Sciatic nerve (tissue), 2 donors: ENCODE measurements at places on chromosomes 13 and 19. TPM values are rescaled to one million over a fixed set of nuclear protein-coding genes. Genes with fewer than 3 reads are reported as not detected.

DNA sequence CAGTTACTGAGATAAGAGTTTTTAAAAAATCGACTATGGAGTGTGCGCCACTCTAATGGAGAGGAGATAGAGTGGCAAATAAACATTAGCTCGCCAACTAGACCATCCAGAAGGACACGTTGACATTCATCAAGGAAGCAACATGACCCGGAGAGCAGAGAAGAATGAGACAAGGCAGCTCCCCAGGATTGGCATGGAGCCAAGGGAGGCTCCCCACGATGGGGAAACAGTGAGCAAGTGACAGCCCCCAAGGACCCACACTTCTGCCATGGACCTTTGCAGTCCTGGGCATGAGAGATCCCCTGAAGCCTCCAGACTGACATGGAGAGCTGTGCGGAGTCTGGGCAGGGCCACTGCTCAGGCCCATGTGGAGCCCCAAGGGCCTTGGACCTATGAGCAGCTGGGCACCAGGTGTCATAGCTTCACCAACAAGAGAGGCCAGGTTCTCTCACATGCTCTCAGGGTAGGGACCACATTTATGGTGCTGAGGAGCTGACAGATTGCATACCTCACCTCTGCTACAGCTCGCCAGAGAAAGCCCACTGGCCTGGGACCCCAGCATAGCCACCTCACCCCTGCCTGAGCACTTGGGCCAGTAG lies 6.7 kb downstream of the SIGLEC6 start:
- DNase-seq, result no peak

GRCh38 chr13:45325806-45326205 lies 15.2 kb downstream of the TPT1 start:
- no peak for DNase-seq

- DNase-seq, result no peak
Observed at GRCh38 chr19:45578861-45579260, 5.7 kb downstream of the OPA3 start.

- DNase-seq, result no peak
Observed at GRCh38 chr19:19371059-19371458, 34.4 kb upstream of the GATAD2A start.

Gene KLK12
- not detected for total RNA-seq

Gene SIAH3
- not detected for total RNA-seq

GRCh38 chr19:44796701-44797115 lies 12.2 kb upstream of the BCAM start:
- no peak for DNase-seq

Gene CPB2
- total RNA-seq, result not detected

DNA sequence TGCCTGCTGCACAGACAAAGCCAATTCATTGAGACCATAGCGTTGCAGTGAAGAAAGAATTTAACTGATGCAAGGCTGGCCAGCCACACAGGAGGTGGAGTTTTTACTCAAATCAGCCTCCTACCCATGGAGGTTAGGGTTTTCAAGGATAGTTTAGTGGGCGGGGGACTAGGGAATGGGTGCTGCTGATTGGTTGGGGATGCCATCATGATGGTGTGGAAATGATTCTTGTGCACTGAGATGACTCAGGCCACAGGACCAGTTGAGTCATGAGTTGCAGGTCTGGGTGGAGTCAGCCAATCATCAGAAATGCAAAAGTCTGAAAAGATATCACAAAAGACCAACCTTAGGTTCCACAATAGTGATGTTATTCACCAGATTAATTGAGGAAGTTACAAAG lies 359.6 kb downstream of the FOXO1 start:
- no peak for DNase-seq

Gene MISP3
- total RNA-seq, result 5.6 TPM

DNA sequence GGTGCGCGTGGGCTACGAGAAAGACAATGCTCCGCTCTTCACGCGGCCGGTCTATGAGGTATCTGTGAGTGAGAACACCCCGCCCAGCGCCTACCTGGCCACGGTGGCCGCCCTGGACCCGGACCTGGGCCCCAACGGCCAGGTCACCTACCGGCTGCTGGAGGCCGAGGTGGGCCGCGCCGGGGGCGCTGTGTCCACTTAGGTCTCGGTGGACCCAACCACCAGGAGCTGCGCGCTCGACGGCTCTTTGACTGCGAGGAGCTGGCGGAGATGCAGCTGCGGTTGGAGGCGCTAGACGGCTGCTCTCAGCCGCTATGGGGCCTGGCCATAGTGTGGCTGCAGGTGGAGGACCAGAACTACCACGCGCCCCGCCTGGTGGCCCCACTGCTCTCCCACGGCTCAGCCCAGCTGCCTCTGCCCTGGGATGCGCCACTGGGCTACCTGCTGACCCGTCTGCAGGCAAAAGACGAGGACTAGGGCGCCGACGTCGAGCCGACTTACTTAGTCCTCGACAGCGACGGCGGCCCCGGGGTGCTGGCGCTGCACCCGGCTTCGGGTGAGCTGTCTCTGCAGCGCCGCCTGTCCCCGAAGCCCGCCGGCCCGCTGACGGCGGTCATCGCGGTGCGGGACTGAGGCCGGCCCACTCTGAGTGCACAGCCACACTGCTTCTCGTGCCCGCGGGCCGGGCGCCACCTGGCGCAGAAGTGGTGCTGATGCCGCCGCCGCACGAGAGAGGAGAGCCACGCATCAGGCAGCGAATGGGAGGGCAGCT lies 173.0 kb downstream of the OLFM4 start:
- DNase-seq, result peak; percentile 61

DNA sequence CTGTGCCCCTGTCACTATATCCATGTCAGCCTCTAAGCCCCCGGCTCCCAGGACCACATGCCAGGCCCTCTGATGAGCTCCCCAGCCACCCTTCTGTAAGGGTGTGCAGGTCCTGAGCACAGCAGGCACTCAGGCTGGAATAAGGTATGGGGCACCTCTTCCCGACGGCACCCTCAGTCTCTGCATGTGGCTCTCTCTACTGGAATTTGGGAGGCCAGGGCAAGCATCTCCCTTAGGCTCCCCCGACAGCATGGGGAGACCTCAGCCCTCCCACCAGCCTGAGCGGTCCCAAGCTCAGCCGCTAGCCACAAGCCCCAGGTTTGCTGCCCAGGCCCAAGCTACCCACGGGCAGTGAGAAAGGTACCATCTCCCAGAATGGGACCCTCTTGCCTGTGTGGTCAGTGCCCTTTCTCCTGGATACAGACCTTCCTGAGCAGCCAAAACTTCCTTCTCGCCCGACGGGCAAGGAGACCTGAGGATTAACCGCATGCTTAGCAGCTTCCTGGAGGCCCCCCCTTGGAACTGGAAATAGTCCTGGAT lies 22.5 kb upstream of the C19orf12 start:
- no peak for DNase-seq

Gene ZNF208
- 11.7 TPM for total RNA-seq

Gene CEACAM8
- 1.3 TPM for total RNA-seq

- DNase-seq, result no peak
Observed at GRCh38 chr19:11014403-11014911, 53.6 kb downstream of the SMARCA4 start.

GRCh38 chr19:4100647-4101495 lies 23.1 kb downstream of the MAP2K2 start:
- DNase-seq, result no peak

DNA sequence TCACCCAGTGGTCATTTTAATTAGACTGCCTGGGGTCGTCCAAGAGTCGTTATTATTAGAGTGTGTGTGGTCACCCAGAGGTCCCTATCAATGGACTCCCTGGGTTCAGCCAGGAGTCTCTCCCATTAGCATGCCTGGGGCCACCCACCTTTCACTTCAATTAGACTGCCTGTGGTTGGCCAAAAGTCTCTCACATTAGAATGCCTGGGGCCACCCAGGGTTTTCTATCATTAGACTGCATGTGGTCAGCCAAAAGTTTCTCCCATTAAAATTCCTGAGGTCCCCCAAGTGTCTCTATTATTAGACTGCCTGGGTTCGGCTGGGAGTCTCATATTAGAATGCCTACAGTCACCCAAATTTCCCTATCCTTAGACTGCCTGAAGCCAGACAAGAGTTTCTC lies 1472.6 kb downstream of the UQCRFS1 start:
- DNase-seq, result peak; percentile 2

- no peak for DNase-seq
Observed at GRCh38 chr19:16069813-16070365, 6.4 kb upstream of the TPM4 start.
